ENCODE measurements at places on chromosomes 5 and 9.

DNA sequence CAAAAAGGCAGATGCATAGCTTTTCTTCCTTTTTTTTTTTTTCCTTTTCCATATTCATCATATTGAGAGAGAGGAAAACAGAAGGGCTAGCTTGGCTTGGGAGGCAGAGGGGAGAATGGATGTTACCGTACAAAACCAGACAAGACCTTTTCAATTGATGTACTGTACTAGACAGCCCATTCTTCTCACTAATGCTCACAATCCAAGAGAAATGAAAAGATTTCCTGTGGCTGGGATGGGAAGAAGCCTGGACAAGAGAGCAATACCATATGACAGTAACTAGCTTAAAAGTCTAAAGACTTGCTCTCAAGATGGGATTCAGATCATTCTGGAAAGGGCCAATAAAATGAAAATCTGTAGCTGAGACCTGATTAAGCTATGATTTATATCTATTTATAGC, 3.4 kb downstream of the CEMIP2 start:
- no peak for DNase-seq

DNA sequence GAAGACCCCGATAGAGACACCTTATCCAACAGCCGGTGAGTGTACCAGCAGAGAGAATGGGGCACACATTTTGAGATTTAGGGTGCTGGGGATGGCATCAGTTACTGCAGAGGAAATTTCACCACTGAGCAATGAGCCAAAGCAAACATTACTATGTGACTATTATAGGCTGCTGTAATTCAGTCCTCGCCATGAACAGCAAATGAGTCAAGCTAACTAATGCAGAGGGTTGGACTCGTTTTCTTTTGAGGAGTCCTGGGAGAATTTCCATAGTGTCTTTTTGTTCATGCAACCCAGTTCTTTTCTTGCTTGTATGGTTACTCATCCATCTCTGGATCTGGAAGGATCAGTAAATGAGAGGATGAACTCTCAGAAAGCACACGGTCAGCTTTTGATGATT, 323.8 kb downstream of the PSAT1 start:
- DNase-seq = no peak

- DNase-seq = no peak
These were observed 4.3 kb upstream of the RMND5B start for GRCh38 chr5:178126556-178126955.

- no peak for DNase-seq
These were observed 17.8 kb upstream of the PITX1 start for GRCh38 chr5:135051872-135052271.

GRCh38 chr5:179195561-179196404, 135.6 kb downstream of the ZNF354C start:
- no peak for DNase-seq

DNA sequence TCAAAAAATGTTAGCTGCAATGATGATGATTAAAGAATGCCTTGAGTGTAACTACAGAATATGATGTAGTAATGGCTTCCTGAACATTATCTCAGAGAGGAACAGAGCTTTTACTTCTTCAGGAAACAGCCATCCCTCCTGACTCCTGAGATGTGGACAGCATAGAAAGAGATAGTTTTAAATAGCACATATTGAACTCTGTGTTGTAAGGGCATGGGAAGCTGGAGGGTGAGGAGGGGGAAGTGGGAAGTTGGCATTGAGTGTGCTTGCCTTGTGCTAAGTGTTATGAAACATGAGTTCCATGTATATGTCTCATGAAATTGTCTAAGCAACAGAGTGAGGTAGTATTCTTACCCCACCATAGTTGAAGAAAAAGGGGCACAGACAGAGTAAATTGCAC, 161.5 kb upstream of the SLC28A3 start:
- no peak for DNase-seq

DNA sequence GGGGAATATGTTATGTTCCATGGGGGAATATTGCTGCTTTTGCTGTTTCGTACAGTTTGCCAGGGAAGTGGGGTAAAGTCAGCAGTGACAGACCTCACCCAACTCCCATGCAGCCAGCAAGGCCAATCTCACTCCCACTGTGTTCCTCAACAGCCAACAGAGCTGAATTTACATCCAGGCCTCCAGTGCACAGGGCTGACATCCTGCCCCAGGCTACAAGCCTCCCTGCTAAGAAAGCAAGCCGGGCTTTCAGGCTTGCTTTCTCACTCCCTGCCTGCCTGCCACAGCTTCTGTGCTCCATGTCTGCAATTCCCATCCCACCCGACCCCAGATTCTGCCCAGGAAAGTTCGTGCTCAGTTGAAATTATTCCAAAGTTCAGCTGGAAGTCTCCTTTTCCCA, 25.5 kb upstream of the SNCAIP start:
- no peak for DNase-seq

DNA sequence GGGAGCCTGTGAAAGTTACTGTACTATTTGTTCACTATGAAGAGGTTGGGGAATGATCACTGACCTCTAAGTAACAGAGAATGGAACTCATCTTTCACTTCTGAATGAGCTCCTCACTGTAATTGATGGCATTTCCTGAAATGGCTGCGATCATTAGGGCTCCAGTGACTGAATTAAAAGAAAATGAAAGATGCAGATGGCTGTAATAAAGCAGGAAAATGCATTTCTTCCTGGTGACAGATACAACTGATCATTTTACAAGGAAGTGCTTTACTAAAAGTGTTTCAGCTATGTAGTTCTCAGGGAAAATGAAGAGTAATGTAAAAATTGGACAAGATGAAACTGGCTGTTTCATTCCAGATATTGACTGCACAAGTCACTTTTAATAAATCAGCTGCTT, 1200.6 kb upstream of the NUDT12 start:
- DNase-seq = no peak

All from cortex of kidney (tissue), 1 donor.